ENCODE measurements at places on chromosomes 3 and 15.

GRCh38 chr15:74327756-74328155 is 39.7 kb downstream of the CYP11A1 start:
- no peak for DNase-seq

GRCh38 chr3:172042136-172042662 is 2.8 kb downstream of the FNDC3B start:
- DNase-seq: no peak

GRCh38 chr3:177357352-177358090 is 160.2 kb upstream of the TBL1XR1 start:
- no peak for DNase-seq

- DNase-seq: no peak
Measured at GRCh38 chr3:141959589-141960554, 83.4 kb downstream of the ATP1B3 start.

- DNase-seq: no peak
Measured at GRCh38 chr3:190131329-190131728, 10.6 kb upstream of the P3H2 start.

DNA sequence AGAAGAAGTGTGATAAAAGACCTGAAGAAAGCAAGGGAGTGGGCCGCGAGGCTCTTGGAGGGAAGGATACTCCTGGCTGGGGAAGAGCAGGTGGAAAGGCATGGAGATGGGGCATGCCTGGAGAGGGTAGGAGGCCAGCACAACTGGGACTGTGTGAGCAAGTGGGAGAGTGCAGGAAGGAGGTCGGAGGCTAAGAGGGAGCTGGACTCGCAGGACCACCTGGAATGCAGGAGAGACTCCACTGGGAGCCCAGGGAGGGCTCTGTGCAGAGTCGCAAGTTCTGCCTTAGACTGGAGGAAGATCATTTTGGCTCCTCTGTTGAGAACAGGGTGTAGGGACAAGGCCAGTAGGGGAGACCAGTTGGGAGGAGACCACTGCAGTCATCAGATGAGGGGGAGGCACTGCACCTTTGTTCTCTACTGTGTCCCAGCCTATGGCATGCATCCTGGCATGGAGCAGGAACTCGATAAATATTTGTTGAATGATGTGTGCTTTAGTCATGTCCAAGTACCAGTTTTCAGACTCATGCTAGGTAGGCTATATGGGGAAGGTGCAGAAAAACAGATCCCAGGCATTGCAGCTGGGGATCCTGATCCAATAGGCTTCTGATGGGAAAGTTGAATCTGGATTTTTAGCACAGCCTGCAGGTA is 13.7 kb downstream of the FAM107A start:
- DNase-seq: no peak

DNA sequence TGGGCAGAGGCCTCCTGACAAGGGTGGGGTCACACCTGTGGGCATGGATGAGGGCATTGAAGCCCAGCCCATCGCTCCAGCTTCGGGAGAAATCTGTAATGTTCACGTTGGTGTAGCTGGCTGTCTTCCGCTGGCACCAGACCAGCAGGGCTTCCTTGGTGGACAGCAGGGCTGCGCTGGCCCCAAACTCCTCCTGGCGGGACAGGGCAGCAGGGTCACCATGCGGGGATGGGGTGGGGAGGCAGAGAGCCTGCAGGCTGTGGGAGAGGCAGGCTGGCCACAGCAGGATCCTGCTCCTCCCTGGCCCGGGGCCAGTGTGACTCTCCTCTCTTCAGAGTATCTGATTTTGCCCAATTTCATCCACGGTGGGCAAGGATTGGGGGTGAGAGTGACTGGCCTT is 6.0 kb downstream of the SPTBN5 start:
- DNase-seq: no peak
